Frontal cortex (tissue), 4 donors: ENCODE measurements at places on chromosomes 6 and 20. TPM values are rescaled to one million over a fixed set of nuclear protein-coding genes. Genes with fewer than 3 reads are reported as not detected.

RWDD2A gene
- total RNA-seq: 11.4 TPM

SIRT5 gene
- total RNA-seq: 25.3 TPM

HFE gene
- 0.41 TPM for total RNA-seq

UST gene
- 39.5 TPM for total RNA-seq

GPX5 gene
- total RNA-seq: not detected

GRCh38 chr20:17807651-17808050 lies 107.9 kb downstream of the BANF2 start:
- no peak for DNase-seq

DNA sequence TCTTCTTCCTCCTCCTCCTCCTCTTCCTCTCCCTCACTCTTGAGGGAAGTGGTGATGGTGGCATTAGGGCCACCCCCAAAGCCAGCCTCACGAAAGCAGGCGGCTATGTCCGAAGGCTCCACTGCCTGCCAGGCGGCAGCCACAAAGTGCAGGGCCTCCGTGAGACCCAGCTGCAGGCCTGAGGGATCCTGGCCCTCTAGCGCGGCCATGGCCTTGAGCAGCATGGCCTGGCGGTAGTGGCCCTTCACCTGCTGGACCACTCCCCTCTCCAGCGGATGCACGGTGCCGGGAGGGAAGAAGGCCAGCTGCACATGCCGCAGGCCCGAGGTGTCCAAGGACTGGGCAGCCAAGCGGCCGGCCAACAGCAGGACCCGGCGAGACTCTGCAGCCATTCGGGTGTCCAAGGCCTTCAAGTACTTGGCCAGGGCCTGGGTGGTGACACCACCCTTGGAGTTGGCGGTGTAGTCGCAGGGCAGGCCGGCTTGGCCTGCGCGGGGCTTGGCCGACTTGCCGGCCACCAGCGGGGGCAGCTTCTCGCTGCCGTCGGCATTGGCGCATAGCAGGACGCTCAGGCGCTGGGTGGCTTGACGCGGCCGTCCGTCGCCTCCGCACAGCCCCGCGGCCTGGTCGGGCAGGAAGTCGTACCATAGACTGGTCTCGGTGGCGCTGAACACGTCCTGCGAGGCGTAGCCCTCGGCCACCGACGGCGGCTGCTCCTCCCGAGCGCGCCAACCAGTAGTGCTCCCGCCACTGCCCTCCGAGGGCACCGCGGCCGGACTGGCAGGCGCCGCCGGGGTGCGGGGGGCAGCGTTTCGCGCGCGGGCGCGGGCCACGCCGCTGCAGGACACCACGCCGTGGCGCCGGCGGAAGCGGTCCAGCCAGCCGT lies 1.1 kb downstream of the CENPB start:
- no peak for DNase-seq

DNA sequence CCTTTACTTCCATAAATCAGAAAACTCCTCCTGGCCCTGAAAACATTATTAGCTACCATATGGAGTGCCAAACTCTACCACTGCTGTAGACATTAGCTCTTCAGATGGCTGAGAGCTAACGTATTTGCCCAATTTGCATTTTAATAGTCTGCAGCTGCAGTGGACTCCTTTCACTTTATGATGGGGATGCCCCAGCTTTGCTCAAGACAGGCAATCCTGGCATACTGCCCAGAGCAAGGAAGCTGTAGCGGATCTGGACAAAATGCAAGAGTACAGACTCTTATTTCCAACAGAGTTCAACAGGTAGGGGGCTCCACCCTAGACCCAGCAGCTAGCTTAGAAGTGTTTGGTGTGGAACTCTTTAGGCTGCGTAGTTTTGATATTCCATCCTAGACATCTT lies 246.7 kb downstream of the FOXC1 start:
- peak; percentile 20 for DNase-seq

- no peak for DNase-seq
Measured at GRCh38 chr6:102759415-102759814, 1365.9 kb downstream of the GRIK2 start.

DNA sequence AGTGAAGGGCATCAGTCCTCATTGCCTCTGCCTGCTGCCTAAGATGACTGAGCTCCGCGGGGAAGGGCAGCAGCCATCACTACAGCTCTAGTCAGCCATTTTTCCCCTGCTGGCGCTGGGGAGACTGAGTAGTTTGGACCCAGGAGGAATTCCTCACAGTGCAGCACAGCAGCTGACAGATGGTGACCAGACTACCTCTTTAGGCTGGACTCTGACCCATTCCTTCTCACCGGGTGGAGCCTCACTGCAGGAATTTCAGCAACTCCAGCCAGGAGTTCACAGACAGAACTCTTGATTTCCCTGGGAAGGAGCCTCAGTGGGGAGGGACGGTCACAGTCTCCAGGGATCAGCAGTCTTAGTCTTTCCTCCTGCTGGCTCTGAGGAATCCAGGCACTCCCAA lies 492.0 kb upstream of the MMS22L start:
- DNase-seq: no peak

- no peak for DNase-seq
Measured at GRCh38 chr20:35173576-35174192, 1.8 kb downstream of the PROCR start.

DNA sequence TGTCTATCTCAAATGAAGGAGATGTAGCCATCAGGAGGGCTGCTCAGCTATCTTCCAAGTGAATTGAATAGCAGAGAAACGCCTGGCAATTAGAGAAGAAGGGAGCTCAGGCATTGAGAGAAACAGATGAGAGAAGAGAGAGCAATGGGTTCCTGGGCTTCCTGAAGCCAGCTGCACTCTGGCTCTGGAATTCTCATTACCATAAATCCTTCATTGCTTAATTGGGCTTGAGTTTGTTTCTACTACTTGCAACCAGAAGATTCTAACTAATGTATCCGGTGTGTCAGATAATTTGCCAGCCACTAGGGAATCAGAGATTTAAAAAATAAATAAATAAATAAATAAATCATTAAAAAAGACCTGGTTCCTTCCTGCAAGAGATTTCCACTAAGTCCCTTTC lies 25.0 kb upstream of the CDKAL1 start:
- DNase-seq: no peak

GRCh38 chr6:35015996-35016395 lies 125.1 kb downstream of the TCP11 start:
- no peak for DNase-seq

DNA sequence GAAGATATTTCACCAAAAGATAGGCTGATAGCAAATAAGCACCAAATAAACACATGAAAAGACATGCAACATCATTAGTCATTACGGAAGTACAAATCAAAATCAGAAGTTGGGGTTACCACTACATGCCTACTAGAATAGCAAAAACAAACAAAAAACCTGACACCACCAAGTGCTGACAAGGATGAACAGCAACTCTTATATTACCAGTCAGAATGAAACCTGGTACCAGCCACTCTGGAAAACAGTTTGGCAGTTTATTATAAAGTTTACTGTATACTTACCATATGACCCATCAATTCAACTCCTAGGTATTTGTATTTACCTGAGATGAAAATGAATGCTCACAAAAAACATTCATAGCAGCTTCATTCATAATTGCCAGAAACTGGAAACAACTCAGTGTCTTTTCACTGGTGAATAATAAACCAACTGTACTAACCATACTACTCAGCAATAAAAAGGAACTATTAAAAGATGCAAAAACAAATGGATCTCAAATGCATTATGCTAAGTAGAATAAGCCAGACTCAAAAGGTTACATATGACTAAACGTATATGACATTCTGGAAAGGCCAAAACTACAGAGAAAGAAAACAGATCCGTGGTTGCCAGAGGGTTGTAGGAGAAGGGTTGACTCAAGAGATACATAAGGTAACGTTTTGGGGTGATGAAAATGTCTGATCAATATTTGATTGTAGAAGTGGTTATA lies 33.0 kb downstream of the NUP153 start:
- DNase-seq: no peak

- DNase-seq: no peak
Measured at GRCh38 chr6:792662-793061, 99.7 kb upstream of the EXOC2 start.

DNA sequence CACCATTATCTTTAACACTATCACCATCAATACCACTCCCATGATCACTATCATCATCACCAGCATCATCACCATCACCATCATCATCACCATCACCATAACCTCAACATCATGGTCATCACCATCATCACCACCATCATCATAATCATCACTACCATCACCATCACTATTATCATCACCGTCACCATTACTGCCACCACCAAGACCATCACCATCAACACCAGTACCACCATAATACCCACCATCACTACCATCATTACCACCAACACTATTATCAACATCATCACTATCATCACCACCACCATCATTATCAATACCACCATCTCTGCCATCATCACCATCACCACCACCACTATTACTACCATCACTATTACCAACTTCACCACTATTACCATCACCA lies 32.7 kb upstream of the CST1 start:
- no peak for DNase-seq

DNA sequence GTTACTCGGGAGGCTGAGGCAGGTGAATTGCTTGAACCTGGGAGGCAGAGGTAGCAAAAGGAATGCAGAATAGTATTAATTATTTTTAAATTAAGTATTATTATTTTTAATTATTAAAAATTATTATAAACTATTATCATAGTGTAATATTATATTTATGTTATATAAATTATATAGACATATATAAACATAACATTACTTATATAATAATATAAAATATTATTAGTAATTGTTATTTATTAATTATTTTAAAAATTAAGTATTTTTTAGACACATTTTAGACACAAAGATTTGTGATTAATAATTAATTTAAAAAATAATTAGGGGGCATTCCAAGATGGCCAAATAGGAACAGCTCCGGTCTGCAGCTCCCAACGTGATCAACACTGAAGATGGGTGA lies 31.7 kb upstream of the TGM3 start:
- no peak for DNase-seq

DNA sequence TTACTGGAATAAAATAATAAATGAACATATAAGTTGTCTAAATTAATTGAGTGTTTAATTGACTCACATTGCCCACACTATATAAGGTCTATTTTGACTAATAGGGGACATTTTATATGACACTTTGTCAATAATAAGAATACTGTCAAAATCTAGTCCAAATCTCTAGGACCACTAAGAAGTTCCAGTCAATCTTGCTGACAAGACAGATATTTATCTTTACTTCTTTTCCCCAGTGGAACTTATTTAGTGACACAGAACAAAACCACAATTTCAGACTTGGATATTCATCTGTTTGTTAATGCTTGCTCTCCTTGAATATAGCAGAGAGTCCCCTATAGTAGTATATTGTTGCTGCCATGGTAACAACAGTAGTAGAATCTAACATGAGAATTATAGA lies 954.6 kb upstream of the MANEA start:
- DNase-seq: no peak

DNA sequence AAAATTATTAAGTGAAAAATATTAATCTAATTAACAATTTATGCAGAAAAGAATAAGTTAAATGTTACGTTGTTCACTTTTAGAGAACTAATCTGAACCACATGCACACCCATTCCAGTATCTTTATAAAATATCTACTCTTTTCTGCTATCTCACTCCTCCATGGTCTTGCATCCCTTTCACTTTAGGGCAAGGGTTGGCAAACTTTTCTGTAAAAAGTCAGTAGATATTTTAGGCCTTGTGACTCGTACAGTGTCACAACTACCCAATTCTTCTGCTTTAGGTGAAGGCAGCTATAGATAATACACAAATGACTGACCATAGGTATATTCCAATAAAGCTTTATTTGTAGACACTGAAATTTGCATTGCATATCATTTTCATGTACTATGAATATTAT lies 39.7 kb upstream of the SUPT3H start:
- no peak for DNase-seq
